ENCODE measurements at places on chromosomes 6 and 20.

DNA sequence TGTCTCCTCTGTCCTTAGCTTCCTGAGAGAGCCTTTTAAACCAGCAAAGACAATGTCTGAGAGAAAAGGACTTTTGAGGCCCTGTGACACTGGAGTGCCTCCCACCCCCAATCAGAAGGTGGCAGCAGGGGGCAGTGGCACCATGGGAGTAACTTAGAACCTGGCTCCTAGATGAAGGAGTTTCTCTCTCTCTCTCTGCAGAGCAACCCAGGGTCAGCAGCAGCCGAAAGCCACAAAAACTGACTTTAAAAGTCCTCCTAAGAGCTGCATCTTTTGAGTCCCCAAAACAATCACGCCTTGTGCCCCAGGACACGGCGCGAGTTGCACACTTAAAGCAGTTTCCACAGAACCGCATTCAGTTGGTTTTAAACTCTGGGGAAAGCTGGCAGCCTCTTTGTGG is 5.3 kb upstream of the TCP11 start:
- peak; percentile 76 for DNase-seq

DNA sequence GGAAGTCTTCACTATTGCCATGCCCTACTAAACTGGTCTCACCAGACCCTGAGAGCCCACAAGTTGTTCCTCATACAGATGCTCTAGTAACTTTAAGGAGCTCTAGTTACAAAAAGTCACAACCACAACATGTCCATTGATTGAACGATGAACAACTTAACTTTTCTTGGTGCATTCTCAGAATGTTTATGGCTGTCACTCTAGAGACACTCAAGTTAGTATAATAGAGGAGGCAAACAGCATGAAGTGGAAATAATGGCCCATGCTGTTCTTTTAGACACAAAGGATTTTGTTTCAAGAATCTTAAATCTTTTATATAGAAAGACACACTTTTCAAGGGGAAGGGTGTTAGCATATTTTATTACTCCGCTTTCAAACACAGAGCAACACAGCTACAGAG is 934.4 kb downstream of the HACE1 start:
- DNase-seq: no peak

DNA sequence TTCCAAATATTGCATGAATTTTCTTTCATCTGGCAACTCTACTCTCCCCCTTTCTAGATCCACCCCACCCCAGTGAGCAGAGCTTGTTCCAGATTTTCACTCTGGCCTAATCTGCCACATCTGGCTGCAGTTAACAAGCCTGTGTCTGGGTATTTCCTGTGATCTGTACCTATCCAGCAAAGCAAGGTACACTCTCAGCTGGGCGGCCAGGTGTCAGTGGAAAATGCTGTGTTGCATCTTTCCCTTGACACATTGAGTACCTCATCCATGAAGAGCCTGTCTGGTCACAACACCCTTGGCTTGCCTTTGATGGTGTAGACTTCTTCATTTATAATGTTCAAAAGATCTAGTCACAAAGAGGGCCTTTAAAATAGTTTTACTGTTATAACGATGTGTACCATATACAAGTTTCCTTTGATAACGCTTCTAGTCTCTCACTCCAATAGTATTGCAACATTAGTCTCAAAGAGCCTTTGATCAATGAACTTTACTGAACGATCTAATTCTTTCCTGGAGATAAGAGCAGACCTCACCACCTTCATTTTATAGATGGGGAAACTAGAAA is 6.0 kb upstream of the RNF182 start:
- DNase-seq: no peak

GRCh38 chr20:23461180-23461579 is 8.5 kb upstream of the CST11 start:
- DNase-seq: no peak

- DNase-seq: peak; percentile 86
These were observed 31.9 kb downstream of the C6orf89 start for GRCh38 chr6:36917541-36918193.

- DNase-seq: no peak
These were observed 372.2 kb upstream of the RNF217 start for GRCh38 chr6:124590001-124590400.

DNA sequence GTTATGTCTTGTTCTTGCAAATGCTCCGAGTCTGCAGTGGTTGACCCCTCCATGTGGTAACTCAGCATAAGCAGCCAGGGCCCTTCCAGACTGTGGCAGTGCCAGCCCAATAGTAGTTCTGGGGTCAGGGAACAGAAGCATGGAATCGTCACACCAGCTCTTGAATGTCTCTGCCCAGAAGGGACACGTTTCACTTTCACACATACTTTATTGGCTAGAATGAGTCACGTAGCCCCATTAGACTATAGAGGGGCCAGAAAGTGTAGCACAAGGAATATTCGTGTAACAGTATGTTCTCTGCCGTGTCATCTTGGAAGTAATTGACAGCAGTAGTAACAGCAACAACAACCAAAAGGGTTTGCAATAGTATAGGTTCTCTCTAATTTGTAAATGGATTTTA is 254.7 kb downstream of the FARS2 start:
- DNase-seq: no peak

GRCh38 chr6:7819431-7820015 is 91.1 kb downstream of the TXNDC5 start:
- peak; percentile 65 for DNase-seq

DNA sequence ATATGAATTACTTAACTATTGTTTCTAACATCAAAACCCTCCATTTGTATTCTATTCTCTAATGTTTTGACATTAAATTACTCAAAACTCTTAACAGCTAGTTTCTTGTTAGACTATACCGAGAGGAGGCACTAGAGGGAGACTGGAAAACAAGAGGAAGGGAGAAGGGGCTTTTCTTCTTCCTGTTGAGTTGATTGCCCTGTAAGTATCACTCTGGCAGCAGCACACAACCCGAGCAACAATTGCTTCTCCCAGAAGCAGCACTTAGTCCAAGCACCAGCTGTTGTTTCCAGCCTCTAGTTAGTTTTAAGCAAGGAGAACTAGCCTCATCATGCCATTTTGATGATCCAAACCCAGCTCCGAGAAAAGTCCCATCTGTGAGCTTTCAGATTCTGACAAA is 603.8 kb downstream of the PRKN start:
- DNase-seq: no peak

DNA sequence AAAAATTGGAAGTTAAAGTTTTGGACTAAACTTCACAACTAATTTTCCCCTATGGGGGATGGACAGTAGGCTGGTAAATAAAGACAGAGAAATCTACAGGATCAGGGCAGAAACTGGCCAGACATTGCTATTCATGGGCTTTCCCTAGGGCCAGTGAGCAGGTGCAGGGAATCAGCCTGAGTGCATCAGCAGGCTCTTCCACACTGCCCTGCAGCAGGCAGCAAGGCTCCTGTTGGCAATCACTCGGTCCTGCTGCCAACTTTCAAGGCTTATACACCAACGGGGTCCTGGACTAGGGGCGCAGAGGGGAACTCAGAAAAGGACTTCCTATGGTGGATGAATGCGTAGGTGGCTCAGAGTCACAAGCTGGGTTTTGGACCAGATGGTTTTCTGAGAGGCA is 59.8 kb upstream of the NHSL1 start:
- no peak for DNase-seq

DNA sequence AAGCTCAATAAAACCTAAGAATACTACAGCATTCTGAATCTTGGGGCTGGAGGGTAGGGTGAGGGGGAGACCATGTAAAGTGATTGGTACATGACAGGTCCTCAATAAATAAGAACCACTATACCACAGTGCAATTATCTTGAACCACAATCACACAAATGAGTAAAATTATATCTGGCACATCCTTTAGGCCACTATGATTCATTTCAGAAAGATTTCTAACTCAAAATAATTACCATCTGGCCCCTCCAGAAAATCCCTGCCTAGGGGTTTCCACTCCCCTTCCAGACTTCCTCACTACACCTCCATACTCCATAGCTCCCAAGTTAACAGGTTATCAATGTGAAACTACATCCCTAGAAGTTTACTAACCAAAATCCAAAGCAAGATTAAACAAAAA is 19.7 kb downstream of the AKIRIN2 start:
- no peak for DNase-seq

DNA sequence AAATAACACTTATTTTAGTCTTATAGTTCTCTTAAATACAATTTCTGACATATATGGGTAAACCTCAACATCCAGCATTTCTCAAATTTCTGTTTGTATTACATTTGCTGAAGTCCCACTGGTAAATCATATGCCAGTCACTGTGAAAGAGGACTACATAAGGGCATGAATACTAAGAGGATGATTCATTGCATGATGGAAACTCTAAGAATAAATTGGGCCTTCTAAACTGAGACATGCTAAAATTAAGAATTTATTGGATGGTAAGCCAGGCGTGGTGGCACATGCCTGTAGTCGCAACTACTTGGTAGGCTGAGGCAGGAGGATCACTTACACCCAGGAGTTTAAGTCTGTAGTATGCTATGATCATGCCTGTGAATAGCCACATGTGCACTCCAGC is 12.1 kb downstream of the DEFB123 start:
- peak; percentile 43 for DNase-seq

GRCh38 chr6:132400883-132401617 is at the start of gene MOXD1:
Gene MOXD1, minus strand, starts transcription at chr6:132401475. Its CDS starts 49 bp downstream, at chr6:132401426.
- peak; percentile 61 for DNase-seq

- peak; percentile 72 for DNase-seq
These were observed 7.2 kb downstream of the HLA-DMB start for GRCh38 chr6:32933661-32934085.

DNA sequence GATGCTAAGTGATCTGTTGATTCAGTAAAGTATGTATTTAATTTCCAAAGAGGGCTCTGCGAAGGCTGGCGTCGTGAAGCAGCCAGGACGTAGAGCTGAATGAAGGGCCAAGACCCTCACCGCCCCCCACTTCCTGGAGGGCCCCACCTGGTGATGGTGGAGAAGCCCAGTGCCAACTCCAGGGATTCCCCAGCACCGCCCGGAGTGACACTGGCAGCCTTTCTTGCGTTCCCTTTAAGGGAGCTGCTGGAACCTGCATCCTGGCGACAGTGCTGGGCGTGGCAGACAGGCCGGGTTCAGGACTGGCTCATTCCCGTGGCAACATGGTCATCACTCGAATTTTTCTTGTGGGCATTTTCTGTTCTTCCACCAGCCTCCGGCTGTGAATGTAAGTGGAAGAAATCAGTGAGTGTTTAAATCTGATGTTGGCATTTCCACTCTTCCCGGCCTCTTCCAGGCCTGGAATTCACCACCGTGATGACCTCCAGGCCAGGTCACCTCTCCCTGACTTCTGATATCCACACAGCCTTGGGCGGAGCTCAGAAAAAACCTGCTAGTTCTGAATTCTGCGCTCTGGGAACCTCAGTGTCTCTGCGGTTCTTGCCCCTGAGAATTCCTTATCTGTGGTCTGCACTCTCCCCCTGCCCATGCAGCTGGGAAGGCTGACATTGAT is 57.4 kb upstream of the DACT2 start:
- no peak for DNase-seq

DNA sequence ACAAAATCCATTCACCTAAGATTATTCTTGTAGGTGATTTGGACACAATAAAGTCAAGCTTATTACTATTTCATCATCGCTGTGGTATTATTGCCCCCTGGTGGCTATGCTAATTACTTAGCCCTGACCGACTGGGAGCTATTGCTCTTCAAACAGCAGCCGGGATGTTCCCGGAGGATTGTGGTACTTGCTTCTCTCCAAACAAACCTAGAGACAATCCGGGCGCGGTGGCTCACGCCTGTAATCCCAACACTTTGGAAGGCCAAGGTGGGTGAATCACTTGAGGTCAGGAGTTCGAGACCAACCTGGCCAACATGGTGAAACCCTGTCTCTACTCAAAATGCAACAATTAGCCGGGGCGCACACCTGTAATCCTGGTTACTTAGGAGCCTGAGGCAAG is 15.4 kb upstream of the STMND1 start:
- DNase-seq: peak; percentile 75

GRCh38 chr6:98821756-98822405 is 12.5 kb upstream of the POU3F2 start:
- DNase-seq: peak; percentile 33

GRCh38 chr6:64213697-64214096 is 578.1 kb downstream of the PHF3 start:
- no peak for DNase-seq

- DNase-seq: no peak
These were observed 11.9 kb upstream of the PM20D2 start for GRCh38 chr6:89133981-89134380.

- DNase-seq: no peak
These were observed 37.6 kb downstream of the MOCS1 start for GRCh38 chr6:39896701-39897100.

GRCh38 chr6:72739368-72739779 is 117.5 kb downstream of the KCNQ5 start:
- no peak for DNase-seq

DNA sequence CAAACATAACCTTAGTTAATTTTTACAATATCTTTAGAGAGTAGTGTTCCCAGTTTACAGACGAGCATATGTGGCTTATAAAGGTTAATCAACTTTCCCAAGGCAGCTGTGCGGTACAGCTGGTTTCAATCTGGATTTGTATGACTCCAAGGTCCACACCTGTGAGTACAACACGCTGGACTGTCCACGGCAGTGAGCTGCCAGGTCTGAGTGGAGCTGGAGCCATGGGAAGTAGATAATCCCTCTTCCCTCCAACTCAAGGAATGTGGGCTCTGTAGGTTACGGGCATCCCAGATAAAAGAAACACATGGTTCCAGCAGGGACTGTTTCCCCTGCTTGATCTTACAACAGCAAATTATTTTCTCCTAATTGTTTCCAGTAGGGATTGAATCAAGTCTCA is 102.2 kb downstream of the SOD2 start:
- DNase-seq: no peak

DNA sequence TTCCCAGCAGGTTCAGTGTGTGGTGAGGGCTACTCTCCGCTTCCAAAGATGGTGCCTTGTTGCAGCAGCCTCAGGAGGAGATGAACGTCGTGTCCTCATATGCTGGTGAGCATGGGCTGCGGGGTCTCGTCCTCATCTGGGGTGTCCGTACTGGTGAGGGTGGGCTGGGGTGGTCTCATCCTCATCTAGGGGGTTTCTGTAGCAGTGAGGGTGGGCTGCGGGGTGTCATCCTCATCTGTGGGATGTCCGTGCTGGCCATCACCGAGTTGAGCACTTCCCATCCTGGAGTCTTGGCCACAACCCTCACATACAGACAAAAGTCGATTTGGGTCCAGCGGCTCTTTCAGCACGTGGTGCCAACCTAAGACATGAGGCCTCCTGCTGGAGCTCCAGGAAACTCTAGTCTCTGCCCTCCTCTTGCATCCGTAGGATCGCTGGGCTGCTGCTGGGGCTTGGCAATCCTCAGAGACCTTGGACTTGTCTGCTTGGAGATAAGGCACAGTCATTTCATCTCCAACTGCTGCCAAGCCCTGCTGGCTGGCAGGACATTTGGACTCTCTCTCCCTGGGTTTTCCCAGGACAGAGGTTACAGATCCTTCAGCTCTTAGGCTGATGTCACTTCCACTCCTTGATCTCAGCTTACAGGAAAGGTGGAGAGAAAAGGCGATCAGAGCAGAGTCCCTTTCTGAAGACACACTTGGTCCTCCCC is 160.4 kb downstream of the PACRG start:
- DNase-seq: no peak
